Non-pigmented ciliary epithelial cell (primary cell): ENCODE measurements at places on chromosomes 2 and 18.

- no peak for DNase-seq
Measured at GRCh38 chr2:48600204-48600813, 17.3 kb upstream of the GTF2A1L start.

DNA sequence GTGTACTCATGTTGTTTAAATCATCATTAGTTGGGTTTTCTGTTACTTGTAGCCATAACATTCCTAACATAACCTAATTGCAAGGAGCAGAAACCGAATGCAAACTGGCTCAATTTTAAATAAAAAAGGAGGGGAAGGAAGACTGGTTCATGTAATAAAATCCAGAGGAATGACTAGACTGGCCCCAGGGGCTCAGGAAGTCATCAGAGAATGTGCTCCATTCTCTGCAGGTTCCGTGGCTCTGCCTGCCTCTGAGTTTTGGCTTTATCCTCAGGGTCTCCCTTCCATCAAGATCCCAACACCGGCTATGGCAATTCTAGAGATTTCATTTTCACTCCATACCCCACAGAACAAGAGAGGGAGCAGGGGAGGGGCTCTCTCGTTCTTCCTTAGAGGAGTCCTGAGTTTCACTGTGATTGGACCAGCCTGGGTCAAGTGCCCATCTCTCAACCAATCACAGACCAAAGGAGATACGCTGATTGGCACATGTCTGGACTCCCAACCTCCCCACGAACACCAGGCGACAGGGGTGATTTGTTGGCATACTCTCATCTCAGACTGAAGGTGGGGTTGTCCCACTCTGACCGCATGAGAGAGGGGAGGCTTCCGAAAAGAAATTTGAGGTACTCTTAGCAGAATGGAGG lies 64.8 kb downstream of the NPPC start:
- no peak for DNase-seq

- no peak for DNase-seq
Measured at GRCh38 chr2:238306672-238306998, 13.7 kb upstream of the TRAF3IP1 start.

- no peak for DNase-seq
Measured at GRCh38 chr2:181812106-181812743, 79.3 kb upstream of the ITPRID2 start.

DNA sequence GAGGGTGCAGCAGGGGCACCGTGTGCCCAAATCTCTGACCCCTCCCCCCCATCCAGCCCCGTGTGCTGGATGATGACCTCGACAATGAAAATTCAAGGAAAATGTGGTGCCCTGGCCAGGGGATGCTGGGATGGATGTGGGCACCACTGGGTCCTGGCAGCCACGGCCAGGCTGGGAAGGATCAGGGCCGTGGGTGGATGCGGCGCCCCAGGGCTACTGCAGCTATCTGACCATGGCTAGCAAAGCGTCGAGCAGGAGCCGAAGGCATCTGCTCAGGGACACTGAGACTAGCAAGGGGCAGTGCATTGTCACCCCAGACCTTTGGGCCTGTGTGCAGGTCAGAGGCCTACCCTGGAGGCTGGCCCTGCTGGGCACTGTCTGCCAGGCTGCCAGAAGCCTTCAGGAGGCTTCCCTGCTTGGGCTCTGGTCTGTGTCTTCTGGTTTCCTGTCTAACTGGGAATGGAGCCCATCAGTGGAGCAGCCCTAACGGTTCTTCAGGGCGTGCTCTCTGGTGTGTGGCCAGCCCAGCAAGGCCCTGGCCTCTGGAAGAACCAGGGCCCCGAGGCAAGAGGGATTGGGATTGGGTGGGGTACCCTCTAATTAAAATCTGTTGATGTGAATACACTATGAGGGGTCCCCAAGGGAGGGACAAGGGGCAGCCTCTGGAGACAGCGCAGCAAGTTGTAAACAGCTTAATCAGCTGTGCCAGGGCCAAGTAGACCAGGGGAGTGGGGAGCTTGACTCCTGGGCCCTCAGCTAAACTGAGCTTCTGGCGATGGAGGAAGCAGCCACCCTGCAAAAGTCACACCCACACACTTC lies 98.0 kb downstream of the STPG4 start:
- no peak for DNase-seq

GRCh38 chr18:421247-422155 lies 79.0 kb downstream of the COLEC12 start:
- DNase-seq, result no peak

GRCh38 chr18:55430026-55430425 lies 158.0 kb downstream of the TCF4 start:
- no peak for DNase-seq

DNA sequence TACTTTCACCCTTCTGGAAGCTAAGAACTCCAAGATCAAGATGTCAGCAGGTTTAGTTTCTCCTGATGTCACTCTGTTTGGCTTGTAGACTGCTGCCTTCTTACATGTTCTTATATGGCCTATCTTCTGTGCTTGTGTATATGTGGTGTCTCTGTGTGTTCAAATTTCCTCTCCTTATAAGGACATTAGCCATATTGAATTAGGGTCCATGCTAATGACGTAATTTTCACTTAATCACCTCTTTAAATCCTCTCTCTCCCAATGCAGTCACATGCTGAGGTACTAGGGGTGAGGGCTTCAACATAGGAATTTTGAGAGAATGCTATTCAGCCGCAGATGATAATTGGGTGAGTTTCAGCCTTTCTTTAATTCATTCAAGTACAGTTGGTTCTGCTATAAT lies 458.3 kb upstream of the SYT4 start:
- no peak for DNase-seq

DNA sequence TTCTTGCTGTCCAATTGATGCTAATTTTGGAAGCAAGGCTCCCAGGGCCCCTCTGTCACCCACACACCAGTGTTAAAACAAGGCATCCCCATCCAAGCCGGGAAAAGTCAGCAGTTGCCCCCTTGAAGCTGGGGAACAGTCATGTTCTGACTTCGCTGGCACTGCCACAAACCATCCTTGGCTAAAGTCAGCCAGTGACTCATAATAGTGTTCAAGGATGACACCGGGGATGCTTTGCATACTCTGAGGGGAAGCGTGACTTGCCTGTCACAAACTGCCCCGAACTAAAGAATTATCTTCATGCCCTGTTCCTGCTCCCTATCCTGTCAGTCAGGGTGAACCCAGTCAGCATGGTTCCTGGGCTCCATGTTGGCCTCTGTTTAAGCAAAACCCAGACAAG lies 37.0 kb downstream of the TGFA start:
- DNase-seq, result no peak

- DNase-seq, result no peak
Measured at GRCh38 chr2:96195410-96196066, 13.1 kb downstream of the STARD7 start.

- DNase-seq, result no peak
Measured at GRCh38 chr2:237214963-237215362, 129.3 kb downstream of the COPS8 start.

- DNase-seq, result no peak
Measured at GRCh38 chr2:25936889-25937545, 45.3 kb downstream of the KIF3C start.

DNA sequence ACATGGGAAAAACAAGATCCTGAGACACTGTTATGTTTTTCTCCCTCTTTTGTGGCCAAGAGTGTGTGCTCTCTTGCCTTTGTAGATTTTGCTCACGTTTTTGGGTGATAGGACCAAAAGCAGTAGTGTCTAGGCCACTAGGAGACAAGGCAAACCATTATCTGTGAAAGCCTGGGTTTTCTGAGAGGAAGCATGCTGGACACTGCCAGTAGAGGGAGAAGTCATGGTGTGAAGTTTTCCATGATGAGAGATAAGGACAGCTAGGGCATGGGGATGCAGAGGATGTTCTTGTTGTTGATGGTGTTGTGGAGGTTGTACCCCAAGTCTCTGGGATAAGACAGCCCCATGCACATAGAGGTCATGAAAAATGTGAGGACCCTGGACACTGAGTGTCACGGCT lies 285.3 kb downstream of the SOX11 start:
- no peak for DNase-seq

DNA sequence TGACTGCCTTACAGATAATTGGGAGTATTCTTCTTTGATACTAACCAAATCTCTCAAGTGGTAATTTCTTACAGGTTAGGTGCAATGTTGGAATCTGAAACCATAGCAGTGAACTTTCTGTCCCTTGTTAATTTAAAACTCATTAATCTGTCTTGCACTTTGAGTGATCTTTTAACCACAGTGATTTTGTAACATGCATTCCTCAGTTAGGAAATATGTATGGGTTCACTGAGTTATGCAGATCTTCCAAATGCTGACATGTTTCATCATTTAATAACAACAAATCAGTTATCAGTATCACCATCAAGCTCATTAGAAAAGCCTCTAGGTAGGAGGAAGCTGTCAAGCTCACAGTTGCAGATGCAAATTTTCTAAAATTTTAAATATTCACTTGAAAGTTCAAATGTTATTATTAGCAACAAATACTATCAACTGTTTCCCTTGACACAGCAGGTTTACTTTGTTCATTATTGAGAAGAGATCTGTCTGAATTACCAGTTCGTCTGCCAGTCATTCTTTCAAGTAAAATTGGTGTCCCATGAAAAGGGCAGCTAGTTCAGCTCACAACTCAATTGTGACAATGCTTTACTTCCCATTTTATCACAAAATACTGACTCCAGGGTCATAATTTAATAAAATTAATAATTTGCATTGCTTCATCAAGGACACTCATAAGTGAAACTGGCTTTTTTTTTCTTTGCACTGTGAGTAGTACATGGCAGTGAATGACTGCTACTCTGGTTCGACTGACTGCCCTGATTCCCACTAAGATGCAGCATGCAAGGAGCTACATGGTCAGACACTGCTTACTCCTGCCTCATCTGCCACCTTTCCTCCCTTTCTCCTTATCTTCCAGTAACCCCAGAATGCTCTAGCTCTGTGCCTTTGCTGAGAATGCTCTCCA lies 31.6 kb downstream of the SUCLG1 start:
- no peak for DNase-seq

- no peak for DNase-seq
Measured at GRCh38 chr18:45109271-45109670, 428.6 kb downstream of the SETBP1 start.

DNA sequence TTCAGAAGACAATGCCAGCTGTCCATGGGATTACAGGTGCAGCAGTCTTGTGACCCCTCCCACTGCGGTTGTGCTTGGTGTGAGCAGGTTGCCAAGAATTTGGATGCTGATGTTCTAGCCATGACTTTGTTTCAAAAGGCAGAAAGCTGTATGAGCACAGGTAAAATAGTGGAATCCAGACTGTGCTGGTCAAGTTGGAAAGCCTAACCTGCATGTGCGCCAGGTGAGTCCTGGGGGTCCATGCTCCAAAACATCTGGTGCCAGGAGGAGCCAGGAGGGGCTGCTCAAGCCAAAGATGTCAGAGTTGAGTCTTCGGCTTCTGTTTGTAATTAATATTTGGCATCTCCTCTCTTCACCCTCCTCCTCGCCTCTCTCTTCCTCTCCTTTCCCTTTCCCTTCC lies 330.1 kb downstream of the MYCN start:
- no peak for DNase-seq

GRCh38 chr2:230601510-230601909 lies 111.1 kb upstream of the CAB39 start:
- DNase-seq, result no peak

DNA sequence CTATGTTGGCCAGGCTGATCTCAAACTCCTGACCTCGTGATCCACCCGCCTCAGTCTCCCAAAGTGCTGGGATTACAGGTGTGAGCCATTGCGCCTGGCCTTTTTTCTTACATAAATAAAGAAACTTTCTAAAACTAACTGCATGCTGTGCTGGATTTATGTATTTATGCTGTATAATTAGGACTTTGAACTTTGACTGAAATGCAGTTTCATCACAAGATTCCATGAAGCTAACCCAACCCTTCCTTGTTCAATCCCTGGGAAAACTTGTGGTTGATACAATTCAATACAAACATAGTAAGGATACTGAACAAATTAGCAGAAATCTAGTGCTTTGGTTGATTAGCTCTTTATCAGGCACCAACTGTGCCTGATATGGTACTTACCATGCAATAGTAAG lies 20.9 kb upstream of the SLC35F5 start:
- DNase-seq, result no peak

DNA sequence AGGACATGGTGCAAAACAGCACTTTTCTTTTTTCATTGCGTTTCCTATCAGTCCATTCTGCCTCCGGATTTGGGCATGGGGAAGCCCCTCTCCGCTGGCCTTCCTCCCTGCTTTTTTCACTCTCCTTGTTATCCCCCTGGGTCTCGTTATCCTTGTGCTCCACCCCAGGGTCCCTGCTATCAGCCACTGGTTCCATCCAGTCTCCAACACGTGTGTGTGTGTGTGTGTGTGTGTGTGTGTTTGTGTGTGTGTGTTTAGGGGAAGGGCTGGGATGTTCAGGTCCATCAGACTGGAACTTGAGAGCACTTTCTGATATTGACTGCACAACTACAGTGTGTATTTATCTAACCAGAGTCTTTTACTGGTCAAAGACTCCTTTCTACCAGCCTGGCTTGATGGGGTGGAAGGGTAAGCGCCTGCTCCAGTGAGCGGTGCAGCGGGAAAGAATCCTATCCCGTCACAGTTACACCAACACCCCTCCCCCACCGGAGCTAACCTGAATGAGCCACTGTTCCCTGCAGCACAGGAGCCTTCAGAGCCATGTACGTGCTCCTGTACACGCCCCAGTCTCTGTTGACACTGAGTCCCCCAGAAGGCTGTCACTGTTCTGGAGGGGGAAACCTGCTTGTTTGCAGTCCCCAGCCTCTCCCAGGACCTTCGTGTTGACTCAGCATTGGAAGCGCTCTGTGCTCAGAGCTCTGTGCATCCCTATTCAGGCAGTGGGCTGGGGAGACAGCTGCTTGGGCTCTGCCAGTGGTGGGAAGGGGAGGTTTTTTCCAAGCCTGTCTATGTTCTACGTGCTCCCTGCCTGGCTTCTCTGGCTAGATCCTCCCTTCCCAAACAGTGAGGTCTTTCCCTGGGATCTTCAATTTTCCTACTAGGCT lies 4.6 kb downstream of the INHA start:
- no peak for DNase-seq

- no peak for DNase-seq
Measured at GRCh38 chr2:26820932-26821331, 27.0 kb upstream of the DPYSL5 start.

DNA sequence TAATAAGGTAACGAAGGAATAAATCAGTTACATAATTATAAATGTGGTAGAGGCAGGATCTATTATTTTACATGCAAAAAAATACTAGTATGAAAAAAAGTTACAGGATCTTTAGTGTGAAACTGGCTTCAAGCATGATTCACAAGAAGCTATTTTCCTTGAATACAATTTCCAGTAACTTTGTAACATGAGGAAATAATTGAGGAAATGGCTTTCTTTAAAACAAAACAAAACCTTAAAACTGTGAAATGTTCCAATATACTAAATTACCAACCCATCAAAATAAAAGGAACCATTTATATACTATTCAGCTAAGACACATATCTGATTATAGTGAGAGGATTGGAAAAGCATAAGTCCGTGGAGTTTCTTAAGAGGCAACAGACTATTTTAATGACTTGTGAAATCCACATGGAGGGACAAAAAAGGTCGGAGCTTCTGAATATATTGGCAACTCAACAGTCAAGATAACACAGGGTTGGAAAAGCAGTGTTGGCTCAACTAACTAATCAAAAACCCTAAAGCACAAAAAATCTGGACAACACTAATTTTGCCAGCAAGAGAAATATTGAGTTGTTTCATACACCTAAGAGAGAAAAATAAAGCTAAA lies 10.6 kb downstream of the IRS1 start:
- no peak for DNase-seq
